ENCODE measurements at places on chromosomes 1 and 21.

GRCh38 chr1:216705676-216706075 is 17.6 kb downstream of the ESRRG start:
- DNase-seq = no peak

DNA sequence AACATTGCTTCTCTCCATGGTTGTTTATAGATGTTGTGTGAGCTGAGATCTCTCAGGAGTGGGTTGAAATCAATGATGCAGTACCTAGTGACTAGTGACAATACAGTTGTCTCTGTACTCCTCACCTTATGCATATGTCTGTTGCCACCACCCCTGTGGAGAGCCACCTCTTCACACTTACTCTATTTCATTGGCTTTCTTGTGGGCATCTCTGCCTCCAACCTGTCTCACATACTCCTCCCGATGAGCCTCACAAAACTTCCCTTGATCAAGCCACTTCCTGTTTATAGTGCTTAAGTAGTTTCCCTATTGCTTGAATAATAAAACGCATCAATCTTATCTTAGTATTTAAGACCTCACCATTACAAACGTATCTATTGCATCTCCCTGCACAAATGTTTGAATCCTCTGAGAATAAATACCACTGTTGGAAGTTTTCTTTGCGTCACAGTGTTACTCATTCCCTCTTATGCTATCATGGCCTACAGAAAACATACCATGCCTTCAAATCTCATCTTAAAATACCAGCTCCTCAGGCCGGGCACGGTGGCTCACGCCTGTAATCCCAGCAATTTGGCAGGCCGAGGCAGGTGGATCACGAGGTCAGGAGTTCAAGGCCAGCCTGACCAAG is 54.7 kb upstream of the GREM2 start:
- DNase-seq = no peak

DNA sequence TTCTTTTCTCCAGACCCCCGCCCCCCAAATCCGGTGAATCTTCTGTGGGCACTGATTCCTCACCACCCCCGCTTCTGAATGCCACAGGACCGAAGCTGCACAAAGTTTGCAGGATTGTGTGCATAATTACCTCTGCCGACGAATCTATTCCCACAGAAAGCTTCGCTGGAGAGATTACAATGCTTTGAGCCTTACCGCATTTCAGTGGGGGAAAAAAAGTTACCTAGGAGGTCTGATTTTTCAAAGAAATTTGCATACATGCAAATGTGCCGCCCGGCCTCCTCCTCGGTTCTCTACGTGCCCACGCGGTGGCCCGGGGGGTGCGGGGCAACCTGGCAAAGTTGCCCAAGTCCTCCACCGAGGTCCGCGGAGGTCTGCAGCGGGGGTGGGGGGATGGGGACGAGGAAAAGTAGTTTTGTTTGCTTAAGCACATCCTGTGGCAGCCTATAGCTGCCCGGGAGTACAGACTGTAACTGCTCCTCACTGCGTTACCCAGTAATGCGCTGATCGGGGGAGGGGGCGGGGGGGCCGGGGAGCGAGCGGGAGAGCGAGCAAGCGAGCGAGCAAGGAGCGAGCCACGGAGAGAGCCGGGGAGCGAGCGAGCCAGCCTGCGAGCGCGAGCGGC is 563 bp upstream of the NFIA start:
- DNase-seq = no peak

GRCh38 chr1:153349363-153350320 is 1.0 kb upstream of the PGLYRP4 start:
- no peak for DNase-seq

- no peak for DNase-seq
Observed at GRCh38 chr1:19435181-19435580, 50.2 kb downstream of the CAPZB start.
